ENCODE measurements at places on chromosomes 4 and X.

DNA sequence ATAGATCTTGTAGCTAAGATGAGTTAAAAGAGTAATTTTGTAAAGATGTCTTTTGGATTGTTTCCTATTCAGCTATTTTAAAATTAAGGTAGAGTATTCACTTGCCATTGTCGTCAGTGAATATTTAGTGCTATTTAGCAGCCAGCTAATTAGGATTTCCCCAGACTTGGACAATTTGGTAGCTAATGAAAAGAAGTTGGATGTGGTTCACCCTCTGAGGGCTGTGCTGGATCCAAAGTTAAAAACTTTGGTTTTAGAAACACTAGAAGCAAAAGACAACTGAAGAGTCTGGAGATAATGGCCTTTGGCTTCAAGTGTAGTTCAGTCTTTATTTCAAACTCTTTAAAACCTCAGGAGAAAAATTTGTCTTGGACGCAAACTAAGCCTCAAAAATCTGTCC lies 41.3 kb downstream of the ATG4A start:
- DNase-seq, result no peak

GRCh38 chrX:68462653-68463052 lies 29.4 kb upstream of the OPHN1 start:
- no peak for DNase-seq

DNA sequence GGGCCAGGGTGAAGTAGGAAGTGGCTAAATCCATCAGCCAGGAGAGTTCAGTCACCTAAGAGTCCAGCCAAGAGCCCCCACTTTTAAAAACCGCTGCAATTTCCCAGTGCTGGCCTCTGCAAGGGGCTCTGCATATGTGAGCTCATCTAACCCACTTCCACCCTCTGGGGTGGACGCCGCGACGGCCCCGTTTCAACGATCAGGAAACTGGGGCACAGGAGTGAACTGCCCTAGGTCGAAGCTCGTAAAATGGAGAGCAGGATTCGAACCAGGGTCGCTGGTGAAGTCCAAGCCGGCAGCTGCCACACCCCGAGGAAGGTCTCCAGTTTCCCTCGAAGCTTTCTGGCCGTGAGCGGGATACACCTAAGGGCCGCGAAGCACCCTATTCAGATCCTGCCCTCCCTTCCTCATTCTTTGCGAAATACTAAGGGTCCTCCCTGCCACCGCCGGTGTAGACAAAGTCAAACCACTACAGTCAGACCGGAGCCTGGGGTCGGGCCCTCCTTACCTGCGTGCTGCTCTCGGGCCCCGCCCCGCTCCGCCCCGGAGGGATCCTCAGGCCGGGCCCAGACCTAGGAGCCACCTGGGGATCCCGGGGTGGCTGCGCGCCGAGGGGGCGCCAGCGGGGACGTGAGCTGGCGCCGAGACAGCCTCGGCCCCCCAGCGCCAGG lies 446 bp downstream of the EVC2 start:
- no peak for DNase-seq

DNA sequence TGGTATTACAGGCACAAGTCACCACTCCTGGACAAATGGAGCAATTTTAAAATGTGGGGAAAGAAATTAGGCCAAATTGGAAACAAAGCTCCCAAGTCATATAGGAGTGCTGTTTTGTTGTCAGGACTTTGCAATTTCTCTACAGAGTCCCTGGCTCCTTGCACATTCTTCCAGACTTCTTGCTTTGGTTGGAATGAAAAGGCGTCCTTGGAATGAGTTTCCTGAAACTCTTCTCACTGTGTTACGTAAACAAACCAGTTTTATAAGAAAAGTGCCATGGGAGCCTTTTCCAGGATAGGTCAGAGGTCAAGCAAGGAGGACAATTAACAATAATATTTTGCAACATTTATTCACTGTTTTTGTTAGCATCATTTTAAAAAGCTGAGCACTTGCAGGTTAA lies 32.4 kb upstream of the KIT start:
- no peak for DNase-seq

DNA sequence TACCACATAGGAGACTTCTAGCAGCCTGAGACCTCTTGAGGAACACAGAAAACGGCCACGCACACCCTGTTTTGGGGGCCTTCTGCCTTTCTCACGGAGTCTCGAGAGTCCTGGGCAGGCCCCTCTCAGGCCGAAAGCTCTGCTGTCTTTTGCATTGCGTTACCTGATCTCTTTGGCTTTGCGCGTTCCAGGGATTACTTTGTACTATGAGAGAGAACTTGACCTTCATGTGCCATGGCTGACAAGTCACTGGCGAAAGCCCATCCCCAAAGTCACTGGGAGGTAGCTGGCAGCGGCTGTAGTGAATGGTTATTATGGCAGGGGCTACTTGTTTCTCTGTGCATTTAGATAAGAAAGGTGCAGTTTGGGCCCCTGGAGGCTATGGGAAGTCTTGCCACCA lies 8.0 kb upstream of the NAT8L start:
- DNase-seq, result no peak

- no peak for DNase-seq
Measured at GRCh38 chr4:133921280-133922195, 280.1 kb downstream of the PABPC4L start.

DNA sequence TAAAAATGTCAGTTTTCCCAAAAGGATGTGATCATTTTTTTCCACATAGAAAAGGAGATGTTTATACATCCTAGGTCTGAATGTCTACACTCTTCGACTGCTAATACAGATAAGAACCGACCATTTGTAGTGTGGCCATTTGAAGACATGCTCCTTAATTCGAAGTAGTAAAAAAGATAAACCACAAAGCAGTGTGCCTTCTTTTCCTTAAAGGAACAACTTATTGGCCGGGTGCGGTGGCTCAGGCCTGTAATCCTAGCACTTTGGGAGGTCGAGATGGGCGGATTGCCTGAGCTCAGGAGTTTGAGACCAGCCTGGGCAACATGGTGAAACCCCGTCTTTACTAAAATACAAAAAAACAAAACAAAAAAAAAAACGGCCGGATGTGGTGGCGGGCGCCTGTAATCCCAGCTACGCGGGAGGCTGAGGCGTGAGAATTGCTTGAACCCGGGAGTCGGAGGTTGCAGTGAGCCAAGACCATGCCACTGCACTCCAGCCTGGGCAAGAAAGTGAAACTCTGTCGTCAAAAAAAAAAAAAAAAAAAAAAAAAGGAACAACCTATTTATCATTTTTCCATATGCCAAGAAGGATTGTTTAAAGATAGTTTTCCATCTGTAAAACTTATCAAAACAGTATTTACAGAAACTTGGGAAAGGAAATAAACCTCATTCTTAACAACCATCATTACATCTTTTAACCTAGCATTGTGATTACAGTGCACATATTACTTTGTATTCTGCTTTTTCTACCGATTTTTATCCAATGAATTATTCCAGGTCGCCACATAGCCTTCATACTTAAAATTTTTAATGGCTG lies 2.6 kb downstream of the INTS6L start:
- DNase-seq, result no peak

- no peak for DNase-seq
Measured at GRCh38 chr4:178553201-178553600, 1111.0 kb upstream of the AGA start.

GRCh38 chr4:108519911-108520601 lies 100.3 kb upstream of the RPL34 start:
- DNase-seq, result no peak

- no peak for DNase-seq
Measured at GRCh38 chr4:117491516-117491915, 406.1 kb upstream of the TRAM1L1 start.

DNA sequence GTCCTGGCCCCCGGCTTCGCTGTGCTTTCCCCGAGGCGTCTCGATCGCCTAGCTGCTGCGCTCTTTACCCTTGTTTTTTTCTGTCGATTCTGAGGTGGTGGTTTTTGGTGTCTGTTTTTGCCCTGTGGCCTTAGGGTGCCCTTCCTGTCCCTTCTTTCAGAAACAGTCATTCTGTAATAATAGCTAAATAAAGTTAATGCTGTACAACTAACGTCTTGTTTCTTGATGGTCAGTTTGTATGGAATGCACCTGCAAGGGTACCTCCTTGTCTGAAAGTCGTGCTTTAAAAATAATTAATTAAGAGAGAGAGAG lies 686 bp downstream of the FIP1L1 start:
- DNase-seq, result no peak

- no peak for DNase-seq
Measured at GRCh38 chr4:112770114-112770513, 133.2 kb downstream of the LARP7 start.

DNA sequence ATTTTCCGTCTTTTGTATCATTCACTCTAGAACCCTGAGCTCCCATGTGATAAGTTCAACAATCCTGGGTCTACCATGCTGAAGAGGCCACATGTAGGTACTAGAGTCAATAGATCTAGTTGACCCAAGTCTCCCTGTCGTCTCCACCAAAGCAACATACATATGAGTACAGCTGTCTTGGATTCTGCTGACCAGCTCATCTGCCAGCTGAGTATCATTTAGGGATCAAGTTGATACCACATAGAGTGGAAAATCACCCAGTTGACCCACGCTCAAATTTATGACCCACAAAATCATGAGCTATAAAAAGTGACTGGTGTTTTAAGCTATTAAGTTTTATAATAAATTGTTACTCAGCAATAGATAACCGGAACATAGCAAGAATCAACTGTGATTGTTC lies 61.8 kb downstream of the DMD start:
- no peak for DNase-seq

- DNase-seq, result no peak
Measured at GRCh38 chr4:15926486-15926885, 12.1 kb downstream of the FGFBP1 start.

Measured in stimulated activated CD8-positive, alpha-beta memory T cell treated with anti-CD3 and anti-CD28 coated beads, Interleukin-4, amount 100 ng/mL, for 4 hours (primary cell).